ENCODE measurements at places on chromosomes 4 and X. TPM values are rescaled to one million over a fixed set of nuclear protein-coding genes. Genes with fewer than 3 reads are reported as not detected.

DNA sequence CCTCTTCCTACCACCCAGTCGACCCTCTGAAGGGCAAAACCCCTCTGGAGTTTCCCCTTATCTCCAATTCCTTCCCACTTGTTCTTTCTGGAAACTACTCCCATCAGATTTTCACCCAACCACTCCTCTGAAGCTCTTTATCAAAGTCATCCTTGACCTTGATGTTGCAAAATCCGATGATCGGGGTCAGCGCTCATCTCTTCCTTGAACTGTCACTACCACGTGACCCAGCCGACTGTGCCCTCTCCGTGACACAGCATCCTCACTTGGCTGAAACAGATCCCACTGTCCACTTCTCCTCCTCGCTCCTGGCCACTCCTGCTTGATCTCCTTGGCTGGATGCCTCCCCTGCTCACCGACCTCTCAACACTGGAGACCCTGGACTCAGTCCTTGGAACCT, 1.1 kb downstream of the CFAP99 start:
- no peak overlapping the region for H3K4me3 ChIP-seq
- no peak for DNase-seq
- H3K36me3 ChIP-seq, result no peaks in the 10 kb centered on the region
- peaks cover 57% of the 10 kb centered on the region for H3K27me3 ChIP-seq

Gene CXorf65
- total RNA-seq, result not detected

Gene CCDC160
- total RNA-seq, result 2.5 TPM

Gene IGFBP7
- total RNA-seq, result 212 TPM

Gene FRMPD3
- total RNA-seq, result 0.15 TPM

Gene CXCL8
- 100 TPM for total RNA-seq

Gene ZBED1
- 35.0 TPM for total RNA-seq

DNA sequence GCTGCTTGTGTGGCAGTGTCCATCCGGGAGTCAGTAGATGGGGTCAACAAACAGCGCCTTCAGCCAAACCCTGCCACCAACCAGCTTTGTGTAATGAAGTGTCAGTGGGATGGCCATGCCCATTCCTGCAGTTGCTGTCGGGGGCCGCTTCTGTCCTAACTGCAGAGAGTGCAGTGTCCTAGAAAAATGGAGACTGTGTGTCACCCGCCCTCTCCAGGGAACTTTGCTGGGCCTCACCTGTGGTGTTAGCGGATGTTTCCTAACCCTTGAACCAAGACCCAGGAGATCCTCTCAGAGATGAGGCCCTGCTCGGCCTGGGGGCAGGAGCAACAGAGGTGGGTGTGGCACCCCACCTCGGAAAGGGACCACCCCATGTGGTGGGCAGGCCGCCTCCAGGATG, 35.3 kb upstream of the HGFAC start:
- H3K27ac ChIP-seq, result no peak overlapping the region
- H3K36me3 ChIP-seq, result no peaks in the 10 kb centered on the region
- peak; percentile 14 for DNase-seq

Gene FHDC1
- 27.2 TPM for total RNA-seq

Gene FAM236B
- not detected for total RNA-seq
